ENCODE measurements at places on chromosomes 16 and 17.

DNA sequence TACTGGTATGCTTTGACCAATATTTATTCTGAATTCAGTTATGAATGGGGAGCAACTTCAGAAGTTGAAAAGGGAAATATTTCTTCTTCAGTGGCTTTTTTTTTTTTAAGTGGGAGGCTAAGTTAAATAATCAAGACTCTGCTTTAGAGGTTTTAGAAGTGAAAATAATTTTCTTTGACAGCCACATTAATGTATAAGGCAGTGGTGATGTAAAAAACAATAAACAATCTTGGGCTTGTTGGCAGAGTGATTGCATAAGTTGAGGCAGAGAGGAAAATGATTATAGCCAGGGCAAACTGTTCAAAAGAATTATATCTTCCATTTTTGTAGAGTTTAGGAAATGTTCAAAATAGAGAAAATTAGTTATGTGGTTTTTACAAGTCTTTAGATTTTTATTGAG lies 5.4 kb upstream of the KRT12 start:
- no peak for DNase-seq

DNA sequence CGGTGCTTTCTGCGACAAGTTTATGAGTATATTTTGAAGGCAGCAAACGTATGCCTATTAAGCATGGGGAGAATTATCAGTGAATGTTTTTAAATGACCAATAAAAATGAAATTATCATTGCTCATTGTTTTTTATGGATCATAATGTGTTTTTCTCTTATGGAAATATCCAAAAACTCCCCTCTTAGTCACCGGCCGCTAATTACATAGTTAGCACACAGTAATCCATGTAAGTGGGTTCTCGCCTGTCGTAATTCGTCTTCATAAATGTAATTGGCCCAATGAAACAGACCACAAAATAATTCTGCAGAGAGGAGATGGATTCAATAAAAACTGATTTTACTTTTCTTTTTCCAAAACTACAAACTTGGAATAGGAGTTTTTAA lies 69.3 kb downstream of the WSCD1 start:
- DNase-seq: no peak

- no peak for DNase-seq
Observed at GRCh38 chr17:8046306-8046928, 7.6 kb downstream of the ALOX15B start.

DNA sequence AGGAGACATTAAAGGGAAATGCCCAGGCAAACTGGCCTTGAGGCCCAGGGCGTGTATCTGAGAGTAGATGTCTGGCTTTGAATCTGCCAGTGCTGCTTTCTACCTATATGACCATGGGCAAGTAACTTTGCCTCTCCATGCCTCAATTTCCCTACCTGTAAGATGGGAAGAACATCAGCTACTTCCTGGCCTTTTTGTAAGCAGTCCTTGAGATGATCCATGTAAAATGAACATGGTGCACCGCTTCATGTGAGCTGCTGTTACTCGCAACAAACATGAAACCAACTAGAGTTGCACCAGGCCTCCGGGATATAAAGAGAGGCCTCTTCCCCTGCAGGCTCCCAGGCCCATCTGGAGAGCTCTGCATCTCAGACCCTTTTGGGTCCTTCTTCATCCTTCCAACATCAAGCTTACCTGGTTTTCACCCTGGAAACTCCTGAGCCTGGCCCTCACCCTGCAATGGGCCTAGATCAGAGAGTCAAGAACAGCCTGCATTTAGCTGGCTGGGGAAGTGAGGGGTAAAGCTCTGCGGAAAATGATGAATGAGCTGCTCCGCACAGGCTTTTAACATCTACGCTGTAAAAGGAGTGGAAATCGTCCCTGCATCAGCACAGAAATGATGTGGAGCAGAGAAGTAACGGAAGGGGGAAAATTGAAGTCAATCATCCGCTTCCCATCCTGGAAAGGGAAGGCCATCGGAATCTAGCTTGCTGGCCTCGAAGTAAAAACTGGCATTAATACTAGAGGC lies 2.3 kb upstream of the MYH11 start:
- DNase-seq: no peak

- no peak for DNase-seq
Observed at GRCh38 chr16:72285324-72285723, 113.4 kb upstream of the PMFBP1 start.

- no peak for DNase-seq
Observed at GRCh38 chr17:3666516-3666915, 1.9 kb downstream of the TAX1BP3 start.

GRCh38 chr17:699345-699744 lies 15.3 kb downstream of the VPS53 start:
- no peak for DNase-seq

DNA sequence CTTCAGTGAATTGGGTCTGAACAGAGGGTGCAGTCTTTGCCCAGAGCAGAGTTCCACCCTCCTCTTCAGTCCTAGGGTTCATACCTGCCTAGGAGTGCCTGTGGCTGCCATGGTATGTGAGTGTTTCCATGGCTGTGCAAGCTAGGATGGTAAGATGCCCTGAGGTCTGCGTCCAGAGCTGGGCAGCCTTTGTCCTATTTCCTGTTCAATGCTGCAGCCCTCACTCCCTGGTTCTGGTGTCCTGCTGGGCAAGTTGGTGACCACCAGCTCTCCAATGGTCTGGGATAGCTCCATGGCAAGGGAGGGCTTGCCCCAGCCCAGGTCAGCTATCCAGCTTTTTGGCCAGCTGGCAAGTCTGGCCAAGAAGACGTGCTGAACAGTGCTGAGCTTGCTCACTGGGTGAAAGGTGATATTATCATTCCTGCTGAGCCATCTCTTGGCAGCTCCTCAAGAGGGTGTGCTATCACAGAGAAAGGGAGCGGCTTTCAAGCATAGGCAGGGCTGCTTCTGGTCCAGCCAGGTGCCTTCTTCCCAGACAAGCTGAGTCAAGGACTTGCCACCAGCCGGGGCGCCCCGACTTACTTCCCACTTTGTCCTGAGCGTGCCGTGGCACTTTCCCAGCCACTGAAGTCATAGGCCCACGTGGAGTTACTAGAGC lies 13.0 kb upstream of the NFATC3 start:
- DNase-seq: peak; percentile 65

DNA sequence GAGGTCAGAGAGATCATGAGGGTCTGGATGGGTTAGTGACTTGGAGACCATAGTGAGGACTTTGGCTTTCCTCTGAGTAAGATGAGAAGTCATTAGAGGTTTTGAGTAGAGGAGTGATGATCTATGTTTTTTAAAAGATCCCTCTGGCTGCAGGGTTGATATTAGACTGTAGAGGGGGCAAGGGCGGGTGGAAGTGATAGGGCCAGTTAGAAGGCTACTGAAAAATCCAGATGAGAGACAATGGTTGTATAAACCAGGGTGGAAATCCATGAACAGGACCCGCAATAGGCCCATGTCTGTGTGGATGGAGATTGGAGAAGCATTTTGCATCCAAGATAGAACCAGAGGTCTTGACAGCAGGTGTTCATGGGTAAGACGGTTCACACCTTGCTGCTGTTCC lies 9.8 kb downstream of the ITGAL start:
- DNase-seq: no peak

GRCh38 chr17:29071303-29071702 lies 28.4 kb downstream of the PIPOX start:
- no peak for DNase-seq

DNA sequence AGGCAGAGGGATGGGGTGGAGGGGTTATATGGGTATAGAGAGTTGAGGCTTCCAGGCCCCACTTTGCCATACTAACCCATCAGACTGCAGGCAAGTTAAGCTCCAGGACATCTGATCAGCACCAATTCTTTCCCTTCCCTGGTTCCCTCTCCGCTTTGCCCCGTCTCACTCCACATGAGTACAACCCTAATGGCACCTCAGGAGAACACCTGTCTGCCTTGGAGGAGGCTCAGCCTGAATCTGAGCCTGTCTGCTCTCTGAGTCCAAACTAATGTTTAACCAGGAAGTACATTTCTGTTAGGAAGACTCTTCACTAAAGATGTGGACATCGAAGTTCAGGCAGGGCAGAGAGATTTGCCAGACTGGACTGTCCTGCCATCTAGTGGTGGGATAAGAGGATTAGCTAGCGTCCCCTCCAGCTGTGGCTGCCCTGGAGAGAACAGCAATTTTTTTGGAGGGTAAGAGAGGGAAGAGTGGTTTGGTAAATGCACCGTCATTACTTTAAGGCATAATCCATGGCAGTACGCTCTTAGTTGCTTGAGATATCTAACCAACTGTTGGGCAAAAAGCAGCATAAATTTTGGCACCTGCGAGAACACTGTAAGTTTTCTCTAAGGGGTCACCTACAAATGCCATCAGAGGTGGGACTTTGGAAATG lies 29.2 kb upstream of the LRRC75A start:
- peak; percentile 60 for DNase-seq

GRCh38 chr17:77165577-77165976 lies 24.8 kb downstream of the SEC14L1 start:
- DNase-seq: no peak

DNA sequence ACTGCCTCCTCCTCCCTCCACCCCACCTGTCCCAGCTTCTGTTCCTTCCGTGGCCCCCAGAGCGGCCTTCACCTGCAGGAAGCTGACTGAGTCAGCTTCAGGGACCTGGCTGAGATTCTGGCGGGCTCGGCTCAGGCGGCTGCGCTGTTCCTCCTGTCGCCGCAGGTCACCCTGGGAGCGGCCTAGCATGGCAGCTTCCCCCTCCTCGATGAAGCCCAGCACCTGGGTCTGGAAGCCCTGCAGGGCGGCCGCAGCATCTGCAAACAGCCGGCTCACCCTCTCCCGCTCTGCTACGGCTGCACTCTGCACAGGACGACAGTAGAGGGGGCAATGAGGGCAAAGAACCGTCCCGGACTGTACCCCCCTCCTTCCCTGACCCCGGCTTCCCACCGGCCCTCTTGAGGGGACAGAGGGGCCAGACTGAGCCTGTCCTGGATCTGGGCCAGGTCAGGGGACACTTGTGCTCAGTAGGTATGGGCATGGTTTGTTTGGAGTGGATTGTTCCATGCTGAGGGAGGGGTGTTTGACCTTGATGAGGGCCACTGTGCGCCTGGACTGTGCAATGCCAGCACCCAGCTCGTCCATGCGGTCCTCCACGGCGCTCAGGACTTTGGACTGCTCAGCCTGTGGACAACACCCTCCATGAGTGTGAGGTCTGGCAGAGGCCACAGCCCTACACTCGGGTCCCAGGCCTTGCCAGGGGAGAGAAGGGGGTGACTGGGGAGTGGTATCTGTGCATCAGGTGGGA lies 2.0 kb downstream of the TRIM47 start:
- DNase-seq: no peak

DNA sequence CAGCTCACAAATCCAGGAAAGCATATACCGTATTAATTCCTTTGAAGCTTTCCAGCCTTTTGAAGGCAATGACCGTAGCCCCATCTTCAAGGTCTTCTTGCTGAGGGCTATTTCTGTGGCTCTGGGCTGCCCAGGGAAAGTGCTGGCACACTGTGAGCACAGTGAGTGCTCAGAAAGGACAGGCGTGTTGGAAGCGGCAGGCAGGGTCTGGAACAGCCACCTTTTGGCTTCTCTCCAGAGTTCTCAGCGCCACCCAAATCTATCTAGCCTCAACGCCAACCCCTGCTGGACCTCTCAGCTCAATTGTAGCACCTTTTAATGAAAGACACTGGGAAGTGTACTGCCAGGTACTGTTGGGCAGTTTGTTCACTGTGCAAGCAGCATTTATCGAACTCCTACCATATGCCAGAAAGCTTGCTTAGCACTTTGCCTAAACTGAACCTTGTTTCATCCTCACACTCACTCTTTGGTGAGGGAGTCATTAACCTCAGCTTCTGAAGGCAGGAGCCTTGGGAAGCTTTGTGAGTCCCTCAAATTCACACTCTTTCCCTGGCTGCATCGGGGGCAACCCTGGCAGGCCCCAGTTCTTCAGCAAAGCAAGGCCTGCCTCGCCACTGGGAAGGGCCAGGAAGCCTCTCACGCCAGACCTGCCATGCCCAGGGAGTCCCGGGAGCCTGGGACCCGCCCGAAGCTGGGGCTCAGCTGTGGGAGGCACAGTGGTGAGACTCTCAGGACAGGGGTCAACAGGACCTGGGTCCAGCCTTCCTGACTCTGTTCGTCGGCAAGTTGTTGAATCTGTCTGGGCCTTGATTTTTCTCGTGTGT lies 13.5 kb upstream of the CIBAR2 start:
- DNase-seq: no peak

DNA sequence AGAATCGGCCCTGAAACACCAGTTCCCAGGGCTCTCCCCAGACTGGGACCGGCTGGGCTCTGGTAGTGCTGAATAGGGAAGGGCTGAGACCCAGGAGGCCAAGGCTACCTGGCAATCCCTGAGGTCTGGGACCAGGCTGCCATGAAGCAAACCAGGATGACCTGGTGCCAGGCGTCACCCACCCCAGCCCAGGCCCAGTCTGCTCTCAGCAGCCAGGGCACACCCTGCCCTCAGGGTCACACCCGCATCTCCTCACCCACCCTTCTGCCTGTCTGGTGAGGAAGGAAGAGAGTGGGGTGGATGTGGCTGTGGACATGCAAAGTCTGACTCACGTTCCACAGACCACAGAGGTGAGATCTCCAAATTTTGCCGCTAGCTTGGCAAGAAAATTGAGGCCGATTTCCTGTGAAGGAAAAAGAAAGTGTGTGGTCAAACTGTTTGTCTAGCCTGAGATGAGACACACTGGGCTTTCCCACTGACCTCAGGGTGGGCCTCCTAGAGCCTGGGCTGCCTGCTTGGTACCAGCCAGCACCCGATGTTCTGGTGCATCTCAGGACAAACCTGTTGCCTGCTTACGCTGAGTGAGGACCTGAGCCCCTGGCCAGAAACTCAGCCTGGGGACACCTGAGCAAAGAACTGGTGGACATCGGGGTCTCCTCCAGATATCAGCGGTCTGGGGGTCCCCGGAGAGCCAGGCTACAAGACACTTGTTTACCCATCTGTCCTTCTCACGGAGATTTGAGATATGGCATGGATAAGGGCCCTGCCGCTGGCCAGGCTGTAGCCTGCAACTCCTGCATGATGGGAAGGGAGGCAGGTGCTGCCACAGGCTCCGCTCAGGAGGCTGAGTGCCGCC lies 6.3 kb upstream of the RAB37 start:
- no peak for DNase-seq
